ENCODE measurements at places on chromosomes 6 and 20. TPM values are rescaled to one million over a fixed set of nuclear protein-coding genes. Genes with fewer than 3 reads are reported as not detected.

The CAGE1 gene
- not detected for total RNA-seq

The CDH4 gene
- 13.8 TPM for total RNA-seq

The SYNDIG1 gene
- not detected for total RNA-seq

The PEX3 gene
- total RNA-seq = 17.9 TPM

The GMNN gene
- total RNA-seq = 14.5 TPM

The SLC25A27 gene
- not detected for total RNA-seq

The CDKAL1 gene
- 11.2 TPM for total RNA-seq

The RAB32 gene
- 161 TPM for total RNA-seq

The EFCAB8 gene
- not detected for total RNA-seq

The PDE10A gene
- 0.53 TPM for total RNA-seq

The GRM1 gene
- not detected for total RNA-seq

The COL20A1 gene
- total RNA-seq = not detected

The SLC22A23 gene
- not detected for total RNA-seq

The CGA gene
- 4.6 TPM for total RNA-seq

The ADAM33 gene
- total RNA-seq = 19.6 TPM

The GPR6 gene
- total RNA-seq = not detected

The DNAAF9 gene
- 12.2 TPM for total RNA-seq

The ZFP57 gene
- 0.58 TPM for total RNA-seq

The PPP1R3G gene
- total RNA-seq = 1.6 TPM

The EYA2 gene
- total RNA-seq = 1.4 TPM

The ARFGAP1 gene
- 118 TPM for total RNA-seq

The TP53TG5 gene
- total RNA-seq = 3.2 TPM

The TTK gene
- total RNA-seq = 20.5 TPM

The RIMS4 gene
- not detected for total RNA-seq

The TMEM217 gene
- 2.0 TPM for total RNA-seq

The PBOV1 gene
- total RNA-seq = not detected

The KHDC1L gene
- total RNA-seq = not detected

The TSBP1 gene
- total RNA-seq = not detected

The LRRN4 gene
- total RNA-seq = not detected

The OPRL1 gene
- total RNA-seq = 3.2 TPM

The ZNF334 gene
- 0.58 TPM for total RNA-seq
